Kidney epithelial cell (primary cell): ENCODE measurements at places on chromosomes 7 and 10. TPM values are rescaled to one million over a fixed set of nuclear protein-coding genes. Genes with fewer than 3 reads are reported as not detected.

GRCh38 chr10:113425008-113425407, 127.8 kb upstream of the HABP2 start:
- DNase-seq: no peak

- DNase-seq: no peak
These were observed 594.9 kb downstream of the REEP3 start for GRCh38 chr10:64115908-64116643.

Gene NKX1-2
- not detected in 2 replicates for total RNA-seq

Gene PIP
- total RNA-seq: not detected in 2 replicates

DNA sequence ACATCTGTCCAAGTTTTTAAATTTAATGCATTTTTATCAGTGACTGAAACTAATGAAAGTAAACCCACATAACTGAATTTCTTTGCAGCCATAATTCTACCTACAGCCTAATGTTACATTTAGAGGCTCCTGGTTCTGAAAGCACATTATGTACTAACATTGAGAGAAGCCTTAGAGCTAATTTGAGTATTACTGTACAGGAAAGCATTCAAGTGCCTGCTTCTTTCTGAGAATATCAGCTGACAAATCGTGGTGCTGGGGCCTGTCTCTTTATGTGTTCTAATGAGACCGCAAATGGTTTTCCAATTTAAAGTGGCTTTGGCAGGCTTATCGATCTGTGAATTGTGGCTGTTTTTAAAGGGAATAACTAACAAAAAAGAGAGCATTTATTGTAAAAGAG, 32.3 kb upstream of the DGKB start:
- no peak for DNase-seq

GRCh38 chr10:20616056-20616671, 280.9 kb downstream of the NEBL start:
- no peak for DNase-seq

Gene CC2D2B
- not detected in 2 replicates for total RNA-seq

Gene COX19
- total RNA-seq: 14.1 and 15.5 TPM in 2 replicates

- no peak for DNase-seq
These were observed 732 bp downstream of the FAS start for GRCh38 chr10:88991161-88991898.

Gene EXOSC1
- total RNA-seq: 43.2 and 48.9 TPM in 2 replicates
